ENCODE measurements at places on chromosomes 6 and 20.

DNA sequence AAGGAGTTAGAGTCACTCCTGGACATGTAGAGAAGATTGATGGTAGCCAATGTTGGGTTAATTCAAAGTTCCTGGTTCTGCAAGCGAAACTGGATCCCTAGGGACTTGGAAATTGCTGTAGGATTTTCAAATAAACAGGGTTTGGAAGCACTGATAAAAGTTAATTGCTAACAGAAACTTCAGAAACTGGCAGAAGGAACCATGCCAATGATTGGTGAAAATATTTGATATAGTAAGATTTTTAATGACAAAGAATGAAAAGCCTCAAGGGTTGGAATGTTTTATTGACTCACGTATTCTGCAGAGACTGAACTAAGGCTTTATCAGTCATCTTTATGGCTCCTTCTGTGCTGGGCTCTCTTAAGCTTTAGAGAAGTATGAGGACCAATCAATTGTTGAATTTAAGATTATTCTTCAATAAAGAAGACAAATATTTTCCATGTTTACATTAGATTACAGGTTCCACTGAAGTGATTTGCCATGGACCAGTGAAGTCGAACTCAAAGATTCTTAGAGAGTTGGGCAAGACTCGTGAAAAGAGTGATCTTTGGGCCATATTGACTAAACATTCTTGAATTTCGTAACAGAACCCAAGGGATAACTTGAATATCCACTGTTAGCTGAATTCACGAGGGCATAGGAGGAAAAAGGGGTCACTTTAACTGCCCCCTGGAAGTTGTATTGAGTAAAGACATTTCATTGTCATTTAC is 371.4 kb downstream of the HDGFL1 start:
- no peak for DNase-seq

DNA sequence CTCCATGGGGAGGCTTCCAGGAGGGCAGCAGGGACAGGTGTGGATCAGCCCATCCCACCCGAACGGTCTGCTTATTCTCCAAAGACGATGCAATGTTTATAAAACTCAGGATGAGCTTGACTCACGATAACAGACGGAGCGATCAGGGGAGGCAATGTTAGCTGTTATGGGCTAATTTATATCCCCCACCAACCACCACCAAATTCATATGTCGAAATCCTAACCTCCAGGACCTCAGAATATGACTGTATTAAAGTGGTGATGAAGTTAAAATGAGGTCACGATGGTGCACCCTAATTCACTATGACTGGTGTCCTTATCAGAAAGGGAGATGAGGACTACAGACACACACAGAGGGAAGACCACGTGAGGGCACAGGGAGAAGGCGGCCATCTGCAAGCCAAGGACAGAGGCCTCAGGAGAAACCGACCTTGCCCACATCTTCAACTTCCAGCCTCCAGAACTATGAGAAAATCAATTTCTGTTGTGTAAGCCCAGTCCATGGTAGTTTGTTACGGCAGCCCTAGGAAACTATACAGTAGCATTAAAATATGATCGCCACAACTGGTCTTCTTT is 7.0 kb downstream of the ADTRP start:
- peak; percentile 25 for DNase-seq

- DNase-seq = no peak
Measured at GRCh38 chr20:62405981-62406513, 1.0 kb downstream of the CABLES2 start.

DNA sequence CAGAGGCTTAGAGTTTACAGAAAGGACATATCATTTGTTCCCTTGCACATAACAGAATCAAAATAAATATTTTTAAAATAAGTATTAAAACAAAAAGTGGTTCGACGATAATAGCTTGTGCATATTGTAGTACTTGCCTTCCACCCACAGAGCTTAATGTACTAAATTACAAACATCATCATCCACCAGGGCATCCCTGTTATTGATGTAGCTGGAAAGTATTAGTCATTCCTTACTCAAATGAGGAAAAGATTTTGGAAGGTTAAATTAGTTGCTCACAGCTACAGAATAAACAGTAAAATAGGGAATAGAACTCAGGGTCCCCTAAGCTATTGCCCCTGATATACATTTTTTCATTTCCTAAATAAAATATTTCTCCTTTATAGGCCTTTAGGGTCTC is 150.3 kb downstream of the PTPRK start:
- peak; percentile 5 for DNase-seq

- no peak for DNase-seq
Measured at GRCh38 chr6:111832833-111833418, 40.3 kb downstream of the FYN start.

DNA sequence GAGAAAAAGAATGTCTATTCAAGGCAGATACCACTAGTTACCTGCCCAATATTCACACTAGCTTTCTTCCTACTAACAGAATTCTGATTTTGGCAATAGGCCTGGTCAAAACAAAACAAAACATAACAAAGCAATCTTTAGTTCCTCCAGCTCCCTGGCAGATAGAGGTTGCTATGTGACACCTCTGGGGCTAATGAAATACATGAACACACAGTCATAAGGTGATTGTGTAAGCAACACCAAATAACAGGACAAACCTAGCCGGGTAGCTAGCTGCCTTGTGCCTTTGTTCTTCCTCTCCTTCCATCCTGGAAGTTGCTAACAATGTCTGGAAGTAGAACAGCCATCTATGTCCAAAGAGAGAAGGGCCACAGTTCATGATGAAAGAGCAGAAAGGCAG is 6.0 kb upstream of the HMGN3 start:
- no peak for DNase-seq

DNA sequence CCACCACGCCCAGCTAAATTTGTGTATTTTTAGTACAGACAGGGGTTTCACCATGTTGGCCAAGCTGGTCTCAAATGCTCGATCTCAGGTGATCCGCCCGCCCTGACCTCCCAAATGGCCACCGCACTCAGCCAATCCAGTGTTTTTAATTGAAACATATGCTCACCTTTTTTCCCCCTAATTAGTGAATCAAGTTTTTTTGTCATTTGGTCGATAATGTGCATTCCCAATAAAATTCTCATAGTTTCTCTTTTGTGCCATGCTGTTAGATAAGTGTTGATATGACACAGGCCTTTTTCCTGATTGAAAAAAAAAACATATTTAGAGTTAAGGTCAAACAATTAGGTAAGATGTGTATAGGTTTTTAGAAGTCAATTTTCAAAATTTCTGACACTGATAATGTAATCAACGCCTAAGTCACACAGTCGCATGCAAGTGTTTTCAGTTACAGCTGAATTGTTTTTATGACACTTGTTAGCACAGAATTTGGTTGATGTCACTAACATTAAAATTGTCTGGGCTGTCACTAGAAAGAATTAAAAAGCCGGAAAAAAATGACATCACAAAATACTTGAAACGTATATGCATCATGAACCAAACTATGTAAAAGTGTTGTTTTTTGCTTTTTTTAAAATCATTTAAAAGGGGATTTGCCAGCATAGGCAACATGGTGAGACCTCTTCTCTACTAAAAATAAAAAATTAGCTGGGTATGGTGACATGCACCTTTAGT is 21.9 kb downstream of the ZNF217 start:
- DNase-seq = no peak

- no peak for DNase-seq
Measured at GRCh38 chr20:33900521-33901131, 89.5 kb downstream of the CHMP4B start.

GRCh38 chr6:125587666-125588632 is 161.5 kb upstream of the HEY2 start:
- DNase-seq = no peak

GRCh38 chr6:143698329-143698728 is 20.6 kb downstream of the PHACTR2 start:
- no peak for DNase-seq
